Stimulated activated CD4-positive, alpha-beta T cell treated with anti-CD3 and anti-CD28 coated beads, Interleukin-12 subunit alpha, Interleukin-12 subunit beta, amount 100 ng/mL, for 48 hours (primary cell): ENCODE measurements at places on chromosomes 5 and 9.

DNA sequence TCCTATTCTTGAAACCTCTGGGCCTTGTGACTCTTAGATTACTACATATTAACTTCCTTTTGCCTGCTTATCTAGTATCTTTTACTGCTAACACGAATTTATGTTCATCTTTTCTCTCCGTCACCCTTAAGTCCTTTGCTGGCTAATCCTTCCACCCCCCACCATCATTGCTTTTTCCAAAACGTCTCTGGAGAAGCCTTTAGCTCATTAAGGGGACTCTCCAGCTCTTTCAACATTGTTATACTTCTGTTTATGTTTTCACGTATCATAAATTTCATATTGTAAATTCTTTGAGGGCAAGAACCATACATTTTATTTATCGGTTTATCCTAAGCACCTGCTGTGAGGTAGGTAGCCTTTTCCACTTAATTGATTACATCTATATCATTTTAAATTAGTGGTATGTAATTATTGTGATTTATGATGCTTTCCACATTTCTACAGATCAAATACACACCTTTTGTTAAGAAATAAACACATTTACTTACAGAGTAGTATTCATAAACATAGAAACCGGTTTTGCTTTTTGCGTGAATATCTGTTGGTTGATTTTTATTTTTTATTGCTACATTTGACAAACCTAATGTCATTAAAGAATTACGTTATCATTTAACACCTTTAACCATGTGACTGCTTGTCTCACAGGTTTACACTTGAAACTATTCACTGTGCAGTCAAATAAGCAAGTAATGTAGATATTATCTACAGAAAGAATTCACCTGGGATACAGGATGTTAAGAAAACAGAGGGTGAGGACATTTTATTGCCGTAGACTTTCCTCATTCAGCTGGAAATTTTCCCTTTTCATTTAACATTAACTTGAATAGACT is 15.4 kb upstream of the SNX2 start:
- no peak for DNase-seq

GRCh38 chr5:93311881-93312280 is 269.1 kb downstream of the NR2F1-AS1 start:
- DNase-seq: no peak

DNA sequence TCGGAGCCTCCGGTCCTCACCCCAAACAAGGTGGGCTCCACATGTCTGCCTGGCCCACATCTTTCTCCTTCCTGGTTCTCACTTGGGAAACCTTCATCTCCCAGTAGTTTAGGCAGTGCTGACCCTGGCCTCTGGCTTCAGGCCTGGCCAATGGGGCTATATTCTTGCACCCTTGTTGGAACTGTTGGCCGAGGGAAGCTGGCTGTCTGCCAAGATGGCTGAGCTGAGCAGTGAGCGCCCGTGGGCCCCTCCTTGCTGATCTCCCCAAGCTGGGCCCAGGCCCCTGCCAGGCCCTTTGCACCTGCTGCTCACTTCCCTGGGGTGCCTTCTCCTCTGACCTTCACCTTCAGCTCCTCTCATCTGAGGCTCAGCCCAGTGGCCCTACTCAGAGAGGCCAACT is 31.3 kb downstream of the TSPAN17 start:
- DNase-seq: no peak

GRCh38 chr9:20255052-20255451 is 367.2 kb downstream of the MLLT3 start:
- no peak for DNase-seq

DNA sequence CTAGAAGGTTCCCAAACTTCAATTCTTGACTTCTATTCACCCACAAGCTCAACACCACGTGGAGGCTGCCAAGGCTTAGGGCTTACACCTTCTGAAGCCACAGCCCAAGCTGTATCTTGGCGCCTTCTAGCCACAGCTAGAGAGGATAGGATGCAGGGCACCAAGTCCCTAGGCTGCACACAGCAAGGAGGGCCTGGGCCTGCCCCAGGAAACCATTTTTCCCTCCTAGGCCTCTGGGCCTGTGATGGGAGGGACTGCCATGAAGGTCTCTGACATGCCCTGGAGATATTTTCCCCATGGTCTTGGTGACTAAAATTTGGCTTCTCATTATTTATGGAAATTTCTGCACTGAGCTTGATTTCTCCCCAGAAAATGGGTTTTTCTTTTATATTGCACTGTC is 112.5 kb downstream of the CPLANE1 start:
- DNase-seq: no peak

GRCh38 chr9:79584655-79584982 is 12.9 kb downstream of the TLE4 start:
- no peak for DNase-seq

DNA sequence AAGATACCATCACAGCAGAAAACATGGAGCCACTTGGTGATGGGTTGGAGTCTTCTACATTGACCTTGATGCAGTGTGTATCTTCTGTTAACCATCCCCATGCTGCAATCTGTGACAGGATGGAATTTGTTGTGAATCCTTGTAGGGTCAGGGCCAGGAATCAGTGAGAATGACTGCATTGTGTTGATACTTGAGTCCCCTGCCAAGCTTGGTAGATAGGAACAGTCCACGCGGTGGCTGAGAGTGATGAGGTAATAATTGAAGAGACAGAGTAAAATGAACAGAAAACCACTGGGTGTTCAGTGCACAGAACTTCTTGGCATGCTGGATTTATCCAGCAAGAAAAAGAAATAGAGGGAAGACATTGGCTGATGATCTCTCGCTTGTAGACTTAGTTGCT is 217.5 kb downstream of the MAN2A1 start:
- no peak for DNase-seq

- no peak for DNase-seq
Measured at GRCh38 chr5:65981548-65981947, 55.2 kb downstream of the ERBIN start.

- DNase-seq: no peak
Measured at GRCh38 chr5:62354028-62354874, 48.2 kb downstream of the KIF2A start.

GRCh38 chr9:34428325-34428958 is 29.9 kb downstream of the FAM219A start:
- no peak for DNase-seq

- DNase-seq: no peak
Measured at GRCh38 chr9:130212543-130213297, 40.5 kb downstream of the NCS1 start.

- no peak for DNase-seq
Measured at GRCh38 chr9:34133436-34133949, 7.0 kb upstream of the DCAF12 start.

GRCh38 chr5:43985411-43985810 is 382.4 kb downstream of the NNT start:
- no peak for DNase-seq
